ENCODE measurements at places on chromosomes 3 and 15.

DNA sequence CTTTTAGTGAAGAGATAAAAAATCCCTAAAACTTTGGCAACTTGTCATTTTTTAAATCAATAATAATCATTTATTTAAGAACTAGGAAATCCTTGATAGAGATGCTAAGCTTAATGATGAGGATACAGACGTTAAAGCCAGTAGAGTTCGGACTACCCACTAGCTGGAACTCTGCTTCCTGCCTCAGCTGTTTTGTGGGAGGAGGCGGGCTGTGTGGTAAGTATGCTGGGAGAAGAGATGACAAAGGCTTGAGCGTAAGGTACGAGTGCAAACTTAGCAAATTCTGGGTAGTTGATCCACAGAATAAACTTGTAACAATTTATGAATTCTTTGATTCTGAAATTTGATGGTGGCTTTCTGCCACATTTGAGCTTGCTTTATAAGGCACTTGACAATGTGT is 111.2 kb upstream of the NANOGP8 start:
- no peak for DNase-seq

DNA sequence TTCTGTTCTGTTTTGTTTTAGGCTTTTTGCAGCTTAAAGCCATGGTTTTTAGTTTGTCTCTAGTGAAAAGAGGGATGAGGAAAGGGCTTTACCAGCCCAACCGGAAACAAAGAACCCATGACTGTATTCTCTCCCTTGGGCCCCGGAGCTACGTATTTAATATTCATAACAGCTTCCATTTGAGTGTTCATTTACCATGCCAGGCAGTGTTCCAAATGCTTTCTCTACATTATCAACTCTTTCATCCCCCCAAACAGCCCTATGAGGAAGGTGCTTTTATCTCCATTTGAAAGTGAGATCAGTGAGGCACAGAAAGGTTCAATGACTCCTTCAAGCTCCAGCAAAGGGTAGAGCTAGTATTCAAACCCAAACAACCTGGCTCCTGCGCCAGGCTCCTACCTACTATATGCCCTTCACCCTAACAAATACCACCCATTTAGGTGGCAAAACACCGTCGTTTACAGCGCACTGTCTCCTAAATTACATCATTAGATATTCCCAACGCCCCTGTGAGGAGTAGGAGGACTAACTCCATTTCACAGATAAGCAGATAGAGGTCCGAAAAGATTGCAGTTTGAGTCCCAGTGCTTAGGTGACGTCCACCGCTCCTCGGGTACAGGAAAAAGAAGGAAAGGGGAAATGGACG is 27.9 kb downstream of the GTPBP8 start:
- no peak for DNase-seq

GRCh38 chr3:82938821-82939328 is 1177.4 kb upstream of the GBE1 start:
- DNase-seq, result no peak

GRCh38 chr3:189139611-189139940 is 32.2 kb upstream of the TPRG1 start:
- no peak for DNase-seq

DNA sequence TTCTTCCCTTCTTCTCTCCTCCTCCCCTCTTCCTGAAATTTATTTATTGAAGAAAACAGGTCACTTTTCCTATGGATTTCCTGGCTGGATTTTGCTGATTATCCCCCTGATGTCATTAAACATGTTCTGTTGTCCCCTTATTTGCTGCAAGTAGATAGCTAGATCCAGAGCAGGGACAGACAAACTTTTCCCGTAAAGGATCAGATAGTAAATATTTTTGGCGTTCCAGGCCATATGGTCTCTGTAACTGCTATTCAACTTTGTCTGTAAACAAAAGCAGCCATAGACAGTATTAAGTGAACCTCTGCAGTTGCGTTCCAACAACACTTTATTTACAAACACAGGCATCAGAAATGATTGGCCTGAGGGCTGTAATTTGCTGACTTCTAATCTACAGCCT is 241.3 kb downstream of the NEK10 start:
- DNase-seq, result no peak

GRCh38 chr3:48747015-48747615 is 30.1 kb upstream of the IP6K2 start:
- peak; percentile 64 for DNase-seq
